ENCODE measurements at places on chromosomes 5 and 9. TPM values are rescaled to one million over a fixed set of nuclear protein-coding genes. Genes with fewer than 3 reads are reported as not detected.

DNA sequence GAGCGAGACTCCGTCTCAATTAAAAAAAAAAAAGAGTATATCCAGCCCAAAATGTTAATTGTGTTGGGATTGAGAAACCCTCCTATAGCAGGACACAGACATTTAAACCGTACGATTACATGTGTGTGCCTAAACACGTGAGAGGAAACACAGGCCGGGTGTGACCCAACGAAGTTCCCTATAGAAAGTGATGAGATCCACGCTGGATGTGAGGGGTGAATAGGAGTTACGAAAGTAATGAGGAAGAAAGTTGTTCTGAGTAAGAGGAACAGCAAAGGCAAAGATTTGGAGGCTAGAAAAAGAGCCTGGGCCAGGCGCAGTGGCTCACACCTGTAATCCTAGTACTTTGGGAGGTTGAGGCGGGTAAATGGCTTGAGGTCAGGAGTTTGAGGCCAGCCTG is 13.6 kb downstream of the NAIF1 start:
- DNase-seq, result peak; percentile 67

DNA sequence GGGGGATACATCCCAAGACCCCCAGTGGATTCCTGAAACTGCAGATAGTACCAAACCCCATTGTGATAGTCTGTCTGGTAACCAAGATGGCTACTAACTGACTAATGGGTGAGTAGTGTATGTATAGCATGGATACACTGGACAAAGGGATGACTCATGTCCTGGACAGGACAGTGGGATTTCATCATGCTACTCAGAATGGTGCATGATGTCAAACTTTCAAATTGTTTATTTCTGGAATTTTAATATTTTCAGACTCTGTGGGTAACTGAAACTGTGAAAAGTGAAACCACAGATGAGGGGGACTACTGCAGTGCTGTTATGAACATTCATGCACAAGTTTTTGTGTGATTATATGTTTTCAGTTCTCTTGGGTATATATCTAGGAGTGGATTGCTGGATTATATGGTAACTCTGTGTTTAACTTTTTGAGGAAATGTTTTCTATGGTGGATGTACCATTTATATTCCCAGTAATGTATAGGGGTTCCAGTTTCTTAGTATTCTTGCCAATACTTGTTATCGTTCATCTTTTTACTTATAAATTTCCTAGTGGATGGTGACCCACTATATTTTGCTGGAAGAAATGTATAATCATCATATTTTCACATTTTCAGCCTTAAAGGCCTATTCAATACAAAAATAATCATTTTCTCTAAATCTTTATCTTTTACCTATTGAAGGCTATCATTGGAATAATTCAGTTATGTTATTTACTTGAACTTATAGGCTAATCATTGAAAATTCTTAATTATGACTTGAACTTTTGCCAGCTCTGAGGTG is 140.9 kb downstream of the NR3C1 start:
- DNase-seq, result no peak

DNA sequence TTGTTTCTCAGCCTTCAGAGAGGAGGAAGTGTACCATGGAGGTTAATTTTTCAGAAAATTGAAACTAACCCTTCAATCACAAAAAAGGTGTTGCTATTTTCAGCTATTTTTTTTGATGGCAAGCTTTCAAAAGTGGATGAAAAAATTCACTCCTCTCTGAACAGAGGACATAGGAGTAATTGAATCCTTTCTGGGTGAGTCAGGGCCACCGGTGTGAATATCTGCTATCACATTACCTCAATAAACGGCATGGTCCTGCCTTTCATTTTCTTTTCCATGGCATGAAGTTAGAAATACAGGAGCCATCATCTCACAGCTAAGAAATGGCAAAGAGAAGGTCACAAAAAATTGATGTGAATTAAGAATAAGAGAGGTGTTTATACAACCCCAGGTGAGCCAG is 90.2 kb upstream of the CCDC112 start:
- DNase-seq, result no peak

GRCh38 chr9:130751631-130752355 is 58.2 kb downstream of the EXOSC2 start:
- no peak for DNase-seq

ECPAS gene
- total RNA-seq, result 91.0 TPM

HTR1A gene
- not detected for total RNA-seq

DNA sequence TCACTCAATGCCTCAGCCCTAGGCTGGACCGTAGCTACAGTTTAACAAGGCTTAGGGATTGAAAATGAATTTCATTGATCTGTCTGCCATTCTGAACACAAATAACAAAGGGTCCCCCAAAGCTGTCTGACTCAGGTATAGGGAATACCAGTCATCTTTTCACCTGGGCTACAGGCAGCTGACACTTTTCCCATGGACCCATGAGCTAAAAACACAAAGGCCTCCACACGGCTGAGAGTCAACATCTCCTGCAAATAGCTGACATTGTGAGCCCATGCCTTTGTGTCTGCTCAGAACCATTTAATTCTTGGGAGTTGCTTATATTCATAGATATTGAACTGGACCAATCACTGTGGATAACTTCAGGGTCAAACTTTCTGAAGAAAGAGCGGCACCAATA is 121.1 kb upstream of the SLIT3 start:
- no peak for DNase-seq

TYRP1 gene
- 35.1 TPM for total RNA-seq

BARHL1 gene
- total RNA-seq, result not detected

CATSPER3 gene
- 0.54 TPM for total RNA-seq

DNA sequence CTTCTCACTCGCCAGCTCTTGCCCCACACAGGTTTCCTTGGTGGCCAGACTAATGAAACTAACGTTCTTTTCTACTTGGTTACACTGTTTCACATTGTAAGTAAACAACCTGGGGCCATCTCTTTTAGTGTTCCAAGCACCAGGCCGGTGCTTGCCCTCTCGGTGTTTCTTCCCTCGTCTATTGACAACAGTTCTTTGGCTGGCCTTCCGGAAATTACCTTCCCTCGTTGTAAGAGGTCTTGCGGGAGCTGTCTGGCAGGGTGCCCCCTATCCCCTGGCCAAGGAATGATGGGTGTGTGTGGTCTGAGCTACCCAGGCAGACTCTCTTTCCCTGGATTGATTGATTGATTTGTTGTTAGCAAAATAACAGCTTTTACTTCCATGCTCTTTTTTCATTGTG is 918 bp upstream of the MYMK start:
- peak; percentile 60 for DNase-seq

- DNase-seq, result peak; percentile 82
These were observed 91.7 kb upstream of the SHB start for GRCh38 chr9:38160613-38161215.

GRCh38 chr5:116340799-116341198 is 233.8 kb downstream of the SEMA6A start:
- DNase-seq, result no peak

TMEM232 gene
- 3.2 TPM for total RNA-seq

DNA sequence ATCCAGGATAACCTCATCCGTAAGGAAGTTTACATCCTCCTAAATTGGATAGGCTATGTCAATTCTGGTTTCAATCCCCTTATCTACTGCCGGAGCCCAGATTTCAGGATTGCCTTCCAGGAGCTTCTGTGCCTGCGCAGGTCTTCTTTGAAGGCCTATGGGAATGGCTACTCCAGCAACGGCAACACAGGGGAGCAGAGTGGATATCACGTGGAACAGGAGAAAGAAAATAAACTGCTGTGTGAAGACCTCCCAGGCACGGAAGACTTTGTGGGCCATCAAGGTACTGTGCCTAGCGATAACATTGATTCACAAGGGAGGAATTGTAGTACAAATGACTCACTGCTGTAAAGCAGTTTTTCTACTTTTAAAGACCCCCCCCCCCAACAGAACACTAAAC is 1.3 kb downstream of the ADRB2 start:
- DNase-seq, result no peak

DNA sequence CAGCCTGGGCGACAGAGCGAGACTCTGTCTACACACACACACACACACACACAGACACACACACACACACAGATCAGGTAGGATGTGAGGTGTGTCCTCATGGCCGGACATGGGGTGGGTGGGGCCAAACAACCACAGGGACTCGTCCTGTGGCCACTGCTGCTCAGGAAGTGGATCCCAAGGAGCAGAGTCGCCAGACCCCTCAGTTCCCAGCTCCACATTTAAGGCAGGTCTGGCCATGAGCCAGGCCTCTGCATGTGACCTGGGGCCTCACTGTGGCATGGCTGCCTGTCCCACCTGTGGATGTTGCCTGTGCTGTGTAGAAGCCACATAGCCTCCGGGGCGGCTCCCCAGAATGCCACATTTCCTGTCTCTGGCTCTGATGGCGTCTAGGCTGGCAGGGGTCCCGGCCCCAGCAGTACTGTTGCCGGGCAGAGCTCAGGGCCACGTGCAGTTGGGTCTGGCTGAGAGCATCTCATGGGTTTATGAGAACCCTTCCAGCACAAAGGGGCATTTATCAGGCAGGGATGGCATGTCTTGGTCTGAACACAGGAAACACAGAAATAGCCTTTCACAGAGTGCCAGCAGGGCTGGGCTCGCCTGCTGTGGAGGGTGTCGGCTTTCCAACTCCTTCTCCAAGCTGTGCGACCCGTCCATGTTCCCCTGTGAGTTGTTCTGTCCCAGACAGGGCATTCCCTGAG is 9.9 kb upstream of the NINJ1 start:
- peak; percentile 70 for DNase-seq

TXNDC15 gene
- 77.0 TPM for total RNA-seq

GCNT1 gene
- total RNA-seq, result 2.6 TPM

DNA sequence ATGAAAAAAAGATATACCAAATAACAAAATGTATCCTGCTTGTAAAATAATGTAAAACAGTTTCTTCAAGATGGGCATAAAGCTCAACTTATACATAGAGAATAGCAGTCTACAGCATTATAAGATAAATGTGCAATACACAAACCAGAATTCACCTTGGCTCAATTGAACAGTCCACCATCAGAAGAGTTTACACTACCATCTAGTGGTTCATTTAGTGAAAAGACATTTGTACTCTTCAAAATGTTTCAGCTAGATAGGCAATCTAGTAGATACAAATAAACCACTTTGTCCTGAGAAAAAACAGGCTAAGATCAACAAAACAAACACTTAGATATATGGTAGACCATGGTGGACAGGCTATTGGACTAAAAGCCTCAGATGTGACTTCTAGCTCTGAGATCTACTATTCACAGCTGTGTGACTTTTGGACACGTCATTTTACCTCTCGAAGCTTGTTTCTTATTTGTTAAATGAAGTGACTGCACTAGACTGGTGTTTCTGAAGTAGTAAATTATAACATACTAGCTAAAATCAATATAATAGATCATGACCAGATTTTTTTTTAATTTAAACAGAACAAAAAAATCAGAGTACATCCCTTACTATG is 22.1 kb upstream of the TPD52L3 start:
- no peak for DNase-seq

GRCh38 chr5:125286271-125286670 is 539.8 kb upstream of the ZNF608 start:
- DNase-seq, result no peak

DNA sequence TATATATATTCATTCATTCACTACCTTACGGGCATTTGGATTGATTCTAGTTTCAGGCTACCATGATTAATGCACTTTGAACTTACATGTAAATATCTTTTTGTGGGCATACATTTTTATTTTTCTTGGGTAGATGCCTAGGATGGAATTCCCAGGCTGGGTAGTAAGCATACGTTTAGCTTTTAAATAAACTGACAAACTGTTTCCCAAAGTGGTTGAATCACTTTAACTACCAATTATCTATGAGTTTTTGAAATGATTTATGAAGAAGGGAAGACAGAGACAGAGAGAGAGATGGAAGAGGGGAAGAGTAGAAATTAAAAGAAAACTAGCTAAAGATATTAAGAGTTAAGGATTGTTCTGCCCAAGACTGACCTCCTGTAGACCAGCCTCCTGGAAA is 612.6 kb downstream of the PSAT1 start:
- no peak for DNase-seq

DNA sequence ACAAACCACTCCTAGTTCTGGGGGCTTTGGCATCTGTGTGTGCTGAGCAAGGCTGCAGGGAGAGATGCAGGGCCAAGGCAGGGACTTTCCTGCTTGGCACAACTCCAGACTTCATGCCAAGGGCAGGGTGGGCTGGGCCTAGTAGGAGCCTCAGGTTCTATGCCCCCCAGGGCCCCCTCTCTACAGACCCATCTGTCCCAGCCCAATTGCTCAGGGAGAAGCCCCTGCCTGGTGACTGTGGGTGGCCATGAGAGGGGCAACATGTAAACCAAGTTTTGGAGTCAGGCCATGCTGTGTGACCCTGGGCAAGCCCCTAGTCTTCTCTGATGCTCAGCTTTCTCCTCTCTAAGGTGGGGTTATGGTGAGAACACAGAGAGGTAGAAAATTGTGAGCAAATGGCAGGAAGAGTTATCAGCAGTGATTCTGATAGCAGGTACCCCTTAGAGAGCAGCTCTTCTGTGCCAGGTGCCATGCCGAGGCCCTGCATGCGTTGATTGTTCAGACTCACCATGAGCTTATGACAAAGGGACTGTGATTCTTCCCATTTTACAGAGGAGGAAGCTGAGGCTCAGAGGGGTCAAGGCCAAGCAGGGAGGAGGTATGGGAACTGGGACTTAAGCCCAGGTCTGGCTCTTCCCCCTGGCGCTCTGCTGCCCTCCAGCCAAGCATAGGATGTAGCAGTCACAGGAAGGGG is 5.2 kb downstream of the OLFML2A start:
- no peak for DNase-seq
